T-helper 2 cell (primary cell): ENCODE measurements at places on chromosomes 2 and 18.

DNA sequence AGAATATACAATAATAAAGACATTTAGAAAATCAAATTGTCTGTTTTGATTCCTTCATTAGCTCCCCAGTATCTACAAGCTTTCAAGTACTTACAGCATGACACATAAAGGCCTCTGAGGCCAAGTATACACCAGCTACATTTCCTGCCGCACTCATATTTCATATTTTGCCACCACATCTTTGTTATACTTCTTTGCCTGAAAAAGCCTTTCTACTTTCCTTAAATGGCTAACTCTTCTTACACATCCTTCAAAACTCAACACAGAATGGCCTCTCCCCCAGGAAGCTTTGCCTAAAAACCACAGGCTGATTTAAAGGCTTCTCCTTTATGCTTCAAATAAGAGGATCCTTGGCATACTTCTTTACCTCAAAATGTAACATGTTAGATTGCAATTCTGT lies 4.5 kb downstream of the STK17B start:
- DNase-seq = no peak

DNA sequence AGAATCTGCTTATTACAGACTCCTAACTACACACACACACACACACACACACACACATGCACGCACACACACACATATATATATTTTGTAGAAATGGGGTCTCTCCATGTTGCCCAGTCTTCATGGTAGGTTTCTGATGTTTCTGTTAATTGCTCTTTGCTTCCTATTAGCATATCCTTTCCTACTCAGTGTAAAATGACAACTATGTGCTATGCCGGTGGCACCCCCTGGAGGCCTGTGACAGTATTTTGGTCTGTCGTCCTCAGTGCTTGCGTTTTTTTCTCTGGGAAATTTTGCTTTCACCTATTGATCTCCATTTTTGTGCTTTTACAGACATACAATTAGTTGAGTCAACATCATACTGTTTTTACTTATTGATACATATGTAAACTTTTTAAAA lies 322.1 kb downstream of the LRRTM1 start:
- DNase-seq = no peak

GRCh38 chr2:70977605-70978205 lies 725 bp upstream of the ANKRD53 start:
- DNase-seq = no peak

- DNase-seq = no peak
Observed at GRCh38 chr2:157874997-157875640, 1.0 kb downstream of the ACVR1 start.

GRCh38 chr18:55529581-55529980 lies 58.4 kb downstream of the TCF4 start:
- no peak for DNase-seq

DNA sequence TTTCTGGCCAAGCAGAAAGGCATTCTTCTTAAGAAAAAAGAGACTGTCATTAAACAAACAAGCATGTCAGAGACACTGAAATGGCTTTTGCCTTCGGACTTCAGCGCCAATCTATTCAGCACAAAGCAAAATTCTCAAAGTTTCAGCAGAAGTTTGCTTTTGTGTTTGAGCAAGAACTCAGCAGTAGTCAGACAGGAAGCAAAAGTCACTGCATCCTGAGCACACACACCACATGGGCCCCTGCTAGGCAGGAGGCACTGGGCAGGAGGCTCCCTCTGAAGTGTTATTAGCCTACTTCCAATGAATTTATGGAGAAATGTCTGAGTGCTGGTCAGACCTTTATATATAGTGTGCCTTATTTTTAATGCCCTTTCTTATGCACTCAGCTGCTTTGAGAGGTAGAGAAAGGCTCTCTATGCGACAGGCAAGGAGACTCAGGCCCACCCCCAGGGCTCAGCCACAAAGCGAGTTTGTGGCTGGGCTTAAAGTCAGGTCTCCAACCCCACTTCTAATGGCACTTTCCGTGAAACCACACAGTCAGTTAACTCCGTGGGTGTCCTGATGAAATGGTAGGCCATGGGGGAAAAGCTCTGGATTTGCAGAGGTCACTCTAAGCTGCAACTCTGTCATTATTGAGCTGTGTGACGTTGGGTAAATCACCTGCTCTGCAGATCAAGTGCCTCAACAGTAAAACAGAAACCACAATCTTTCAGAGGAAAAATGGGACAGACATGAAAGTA lies 161.0 kb upstream of the TMEM200C start:
- no peak for DNase-seq
